Smooth muscle cell of the umbilical artery (primary cell): ENCODE measurements at places on chromosomes 5 and 9. TPM values are rescaled to one million over a fixed set of nuclear protein-coding genes. Genes with fewer than 3 reads are reported as not detected.

DOCK2 gene
- total RNA-seq = 3.0 and 5.4 TPM in 2 replicates

KIF4B gene
- total RNA-seq = 0.09 TPM in 1 of 2 replicates, not detected in the other

CDK9 gene
- 43.1 and 49.5 TPM in 2 replicates for total RNA-seq

HSPB3 gene
- 0.30 TPM in 1 of 2 replicates, not detected in the other for total RNA-seq

GPR21 gene
- 0.89 and 0.97 TPM in 2 replicates for total RNA-seq

FAM163B gene
- 0.30 TPM in 1 of 2 replicates, not detected in the other for total RNA-seq

RNF183 gene
- not detected in 2 replicates for total RNA-seq

SEC61B gene
- 92.4 and 107 TPM in 2 replicates for total RNA-seq

GRXCR2 gene
- total RNA-seq = not detected in 2 replicates

MCC gene
- 58.4 and 95.9 TPM in 2 replicates for total RNA-seq

WDR38 gene
- not detected in 2 replicates for total RNA-seq

CDX1 gene
- total RNA-seq = not detected in 2 replicates

PCDHB12 gene
- total RNA-seq = 0.05 and 0.30 TPM in 2 replicates

PCDH12 gene
- under 0.01 and 0.05 TPM in 2 replicates for total RNA-seq

GPRIN1 gene
- 1.8 and 7.3 TPM in 2 replicates for total RNA-seq

ELP1 gene
- total RNA-seq = 52.6 and 73.2 TPM in 2 replicates

CCL27 gene
- 0.14 and 0.59 TPM in 2 replicates for total RNA-seq

IL7R gene
- total RNA-seq = 3.6 and 9.0 TPM in 2 replicates

TXN gene
- total RNA-seq = 141 and 190 TPM in 2 replicates

FGF18 gene
- 0.05 TPM in 1 of 2 replicates, not detected in the other for total RNA-seq

C5 gene
- 1.5 and 3.0 TPM in 2 replicates for total RNA-seq

LRRC19 gene
- not detected in 2 replicates for total RNA-seq

FAM170A gene
- total RNA-seq = not detected in 2 replicates

NFX1 gene
- total RNA-seq = 22.0 and 32.8 TPM in 2 replicates

TAS2R1 gene
- not detected in 2 replicates for total RNA-seq

OTULINL gene
- under 0.01 and 0.14 TPM in 2 replicates for total RNA-seq
